DND-41 (cell line): ENCODE measurements at places on chromosomes 4 and X.

GRCh38 chrX:68462653-68463052 is 29.4 kb upstream of the OPHN1 start:
- no peak overlapping the region for H3K4me3 ChIP-seq
- H3K4me1 ChIP-seq = no peaks in the 10 kb centered on the region

- H3K36me3 ChIP-seq = no peaks in the 10 kb centered on the region
- H3K4me1 ChIP-seq = no peaks in the 10 kb centered on the region
- no peak overlapping the region for H3K27ac ChIP-seq
- no peak overlapping the region for H3K4me3 ChIP-seq
- DNase-seq = no peak
Observed at GRCh38 chrX:19331831-19332230, 11.9 kb upstream of the PDHA1 start.

DNA sequence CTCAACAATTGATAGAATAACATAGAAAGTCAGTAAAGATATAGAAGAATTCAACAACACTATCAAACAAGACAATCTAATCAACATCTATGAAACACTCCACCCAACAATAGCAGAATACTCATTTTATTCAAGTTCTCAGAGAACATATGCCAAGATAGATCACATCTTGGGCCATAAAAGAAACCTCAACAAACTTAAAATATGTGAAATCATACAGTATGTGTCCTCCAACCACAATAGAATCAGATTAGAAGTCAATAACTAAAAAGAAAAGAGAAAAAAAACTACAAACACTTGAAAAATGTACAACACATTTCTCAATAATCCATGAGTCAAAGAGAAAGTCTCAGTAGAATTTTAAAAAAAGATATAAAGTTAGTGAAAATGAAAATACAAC is 78.6 kb upstream of the LDB2 start:
- H3K4me1 ChIP-seq = no peaks in the 10 kb centered on the region
- no peak overlapping the region for H3K27ac ChIP-seq
- H3K27me3 ChIP-seq = no peaks in the 10 kb centered on the region
- no peaks in the 10 kb centered on the region for H3K36me3 ChIP-seq

- no peak for DNase-seq
- no peak overlapping the region for H3K27ac ChIP-seq
- no peaks in the 10 kb centered on the region for H3K27me3 ChIP-seq
Observed at GRCh38 chr4:139732991-139733570, 67.5 kb downstream of the MGST2 start.

DNA sequence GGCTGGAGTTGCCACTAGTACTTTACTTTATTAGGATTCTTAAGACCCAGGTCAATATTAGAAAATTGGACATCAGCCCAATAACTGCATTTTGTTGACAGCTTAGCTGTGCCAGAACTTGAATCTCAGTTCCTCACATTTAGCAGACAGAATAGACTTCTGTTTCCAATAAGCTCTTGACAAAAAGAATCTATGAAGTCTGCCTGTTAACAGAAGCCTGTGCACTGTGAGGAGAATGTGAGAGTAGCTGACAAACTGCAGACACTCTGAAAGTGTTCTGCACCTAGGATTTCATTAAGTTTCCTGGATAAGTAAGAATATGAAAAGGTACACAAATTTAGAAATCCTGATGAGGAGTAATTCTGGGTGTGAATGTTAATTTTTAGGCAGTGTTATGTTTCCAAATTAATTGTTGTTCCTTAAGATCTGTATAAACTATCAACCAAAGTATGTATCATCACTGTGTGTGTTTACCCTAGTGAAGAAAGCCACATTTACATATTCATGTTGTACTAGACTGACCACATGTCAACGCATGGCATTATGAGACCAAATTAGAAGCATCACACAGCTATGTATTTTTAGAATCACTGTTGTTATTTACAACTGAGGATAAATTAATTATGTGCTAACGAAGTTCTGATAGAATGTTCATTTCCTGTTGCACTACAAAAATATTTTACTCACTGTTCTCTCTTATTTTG is 756.4 kb upstream of the IGFBP7 start:
- no peaks in the 10 kb centered on the region for H3K27me3 ChIP-seq
- no peak for DNase-seq
- H3K27ac ChIP-seq = no peak overlapping the region
- H3K36me3 ChIP-seq = no peaks in the 10 kb centered on the region
- H3K4me3 ChIP-seq = no peak overlapping the region

- no peaks in the 10 kb centered on the region for H3K36me3 ChIP-seq
- H3K4me1 ChIP-seq = no peaks in the 10 kb centered on the region
- no peak for DNase-seq
- H3K27me3 ChIP-seq = no peaks in the 10 kb centered on the region
- H3K4me3 ChIP-seq = no peak overlapping the region
Observed at GRCh38 chr4:14863418-14864364, 138.6 kb upstream of the CPEB2 start.

DNA sequence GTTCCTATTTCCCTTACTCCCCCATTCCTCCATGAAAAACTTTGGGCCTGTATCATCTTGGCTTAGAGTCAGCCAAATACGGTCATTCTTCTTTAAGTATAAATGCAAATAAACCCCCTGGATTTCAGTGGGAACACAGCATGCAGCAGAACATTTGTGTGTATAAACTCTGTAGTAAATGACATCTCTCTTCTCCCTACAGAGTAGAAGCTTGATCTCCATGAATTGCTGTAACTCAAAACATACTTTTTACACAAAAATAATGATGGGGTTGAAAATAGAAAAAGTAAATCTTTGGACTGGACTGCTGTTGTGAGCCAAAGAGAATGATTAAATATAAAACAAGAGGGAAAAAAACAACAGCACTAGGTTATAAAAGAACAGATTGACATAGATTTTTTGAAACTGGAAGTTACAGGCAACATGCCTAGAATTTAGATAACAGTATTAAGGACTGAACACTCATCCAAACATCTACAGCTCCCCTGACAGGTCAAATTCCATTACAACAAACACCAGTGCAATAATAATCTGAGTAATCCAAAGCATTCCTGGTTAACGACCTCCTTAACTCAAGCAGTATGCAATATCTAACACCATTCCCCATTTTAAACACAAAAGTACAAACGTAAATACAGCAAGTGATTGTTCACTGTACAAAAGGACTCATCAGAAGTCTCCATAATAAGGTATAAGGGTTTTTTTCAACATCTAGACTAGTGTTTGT is 30.7 kb downstream of the TSPAN5 start:
- no peak overlapping the region for H3K27ac ChIP-seq
- DNase-seq = no peak
- no peak overlapping the region for H3K4me3 ChIP-seq
- no peaks in the 10 kb centered on the region for H3K4me1 ChIP-seq
- H3K36me3 ChIP-seq = no peaks in the 10 kb centered on the region

DNA sequence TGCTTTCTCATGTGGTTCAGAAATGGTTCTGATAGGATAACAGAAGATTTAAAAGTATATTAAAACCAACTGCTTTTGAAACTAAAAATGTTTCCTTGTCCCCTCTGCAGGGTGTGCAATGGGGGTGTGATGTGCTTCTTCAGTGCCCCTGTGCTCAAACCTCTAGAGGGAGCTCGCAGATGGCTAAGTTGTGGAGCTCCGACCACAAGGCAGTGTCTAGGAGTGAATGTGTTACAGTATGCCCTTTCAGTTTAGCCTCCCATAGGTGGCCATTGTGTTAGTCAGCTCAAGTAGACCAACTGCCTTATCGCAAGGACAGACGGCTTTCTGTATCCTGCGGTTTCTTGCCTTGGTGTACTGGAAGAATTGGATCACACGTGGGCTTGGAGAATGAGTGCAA is 130.5 kb downstream of the TENT5D start:
- H3K36me3 ChIP-seq = no peaks in the 10 kb centered on the region
- H3K27me3 ChIP-seq = no peaks in the 10 kb centered on the region
- H3K27ac ChIP-seq = no peak overlapping the region
- no peak overlapping the region for H3K4me3 ChIP-seq
- no peak for DNase-seq
- H3K4me1 ChIP-seq = no peaks in the 10 kb centered on the region

GRCh38 chr4:31374256-31374960 is 654.2 kb downstream of the PCDH7 start:
- H3K4me1 ChIP-seq = no peaks in the 10 kb centered on the region
- H3K27me3 ChIP-seq = no peaks in the 10 kb centered on the region
- H3K36me3 ChIP-seq = no peaks in the 10 kb centered on the region
- no peak overlapping the region for H3K27ac ChIP-seq

DNA sequence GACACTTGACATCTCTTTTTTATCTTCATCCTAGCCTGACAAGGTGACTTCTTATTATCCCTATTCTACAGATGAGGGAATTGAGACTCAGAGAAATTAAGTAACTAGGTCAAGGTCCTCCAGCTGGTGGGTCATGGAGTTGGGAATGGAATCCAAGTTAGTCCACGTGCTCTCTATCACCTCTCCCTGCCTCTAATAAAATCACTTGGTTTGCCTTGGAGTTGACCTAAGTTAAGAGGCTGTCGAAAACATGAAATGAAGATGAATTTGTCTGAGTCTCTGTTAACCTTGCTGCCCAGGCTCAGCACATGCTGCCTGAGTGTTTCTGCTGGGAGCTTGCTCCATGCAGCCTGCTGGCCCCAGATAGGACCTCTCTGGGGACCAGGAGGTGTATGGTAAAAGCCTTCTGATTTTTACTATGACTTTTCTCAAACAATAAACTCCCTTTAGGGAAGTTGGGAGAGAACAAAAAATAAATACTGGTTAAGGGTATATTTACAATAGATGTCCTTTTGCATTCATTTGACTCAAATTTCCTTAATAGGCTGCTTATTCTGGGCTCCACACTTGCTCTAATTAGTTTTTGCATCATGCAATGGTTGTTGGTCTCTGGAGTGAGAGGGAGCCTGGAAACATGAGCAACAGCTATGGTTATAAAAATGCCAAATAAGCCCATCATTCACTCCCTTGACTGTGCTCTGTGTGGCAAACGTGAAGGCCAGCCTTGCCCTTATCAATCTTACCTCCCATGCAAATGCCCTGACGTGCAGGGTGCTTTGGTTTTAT is 61.6 kb upstream of the DHX15 start:
- no peak overlapping the region for H3K27ac ChIP-seq
- no peaks in the 10 kb centered on the region for H3K36me3 ChIP-seq
- no peak overlapping the region for H3K4me3 ChIP-seq
- no peaks in the 10 kb centered on the region for H3K4me1 ChIP-seq
- DNase-seq = no peak

GRCh38 chrX:108138814-108139702 is 47.5 kb downstream of the ATG4A start:
- H3K4me1 ChIP-seq = no peaks in the 10 kb centered on the region
- H3K27ac ChIP-seq = no peak overlapping the region

- H3K4me1 ChIP-seq = no peaks in the 10 kb centered on the region
- H3K27ac ChIP-seq = no peak overlapping the region
- no peak for DNase-seq
Observed at GRCh38 chr4:34720571-34720970, 1523.7 kb downstream of the ARAP2 start.

DNA sequence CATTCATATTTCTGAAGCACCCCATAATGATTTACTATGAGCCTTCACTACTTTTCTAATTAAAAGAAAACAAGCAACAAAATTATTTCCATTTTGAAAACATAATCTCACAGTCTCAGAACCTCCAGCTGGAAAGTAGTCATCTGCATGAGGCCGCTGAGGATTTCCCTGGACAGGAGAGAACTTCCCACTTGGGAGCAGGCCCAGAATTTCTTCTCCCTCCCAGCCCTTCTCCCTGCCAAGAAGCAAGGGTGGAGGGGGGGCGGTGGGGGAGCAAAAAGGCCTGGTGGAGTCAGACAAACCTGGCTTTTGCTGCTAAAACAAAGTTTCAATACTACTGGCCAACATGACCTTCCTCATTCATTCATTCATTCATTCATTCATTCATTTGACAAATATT is 167.3 kb downstream of the PJA1 start:
- no peak for DNase-seq
- H3K27me3 ChIP-seq = no peaks in the 10 kb centered on the region
- H3K36me3 ChIP-seq = no peaks in the 10 kb centered on the region
- H3K4me3 ChIP-seq = no peak overlapping the region
- H3K4me1 ChIP-seq = no peaks in the 10 kb centered on the region

- no peak for DNase-seq
- H3K27me3 ChIP-seq = peaks cover 3% of the 10 kb centered on the region
- H3K4me1 ChIP-seq = no peaks in the 10 kb centered on the region
- H3K27ac ChIP-seq = no peak overlapping the region
- H3K36me3 ChIP-seq = no peaks in the 10 kb centered on the region
- H3K4me3 ChIP-seq = no peak overlapping the region
Observed at GRCh38 chr4:189162888-189163287, 777.8 kb upstream of the FRG1 start.

DNA sequence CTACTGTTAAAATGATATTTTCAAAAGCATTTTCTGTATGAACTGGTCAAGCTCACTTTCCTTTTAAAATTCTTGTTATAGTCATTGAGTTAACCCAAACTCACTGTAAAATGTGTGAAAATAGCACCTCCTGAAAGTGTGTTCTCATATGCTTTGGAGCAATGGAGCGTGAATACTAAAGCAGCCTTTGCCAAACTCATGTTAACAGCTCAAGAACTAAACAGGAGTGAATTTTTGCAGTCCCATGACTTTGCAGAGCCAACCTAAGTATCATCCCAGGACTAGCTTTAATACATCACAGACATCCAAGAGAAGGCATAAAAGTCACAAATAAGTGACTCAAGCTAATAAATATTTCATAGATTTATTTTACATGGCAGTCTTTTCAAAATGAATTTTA is 2.3 kb downstream of the AMMECR1 start:
- H3K27me3 ChIP-seq = no peaks in the 10 kb centered on the region
- no peak for DNase-seq
- no peak overlapping the region for H3K27ac ChIP-seq
- no peak overlapping the region for H3K4me3 ChIP-seq
- H3K36me3 ChIP-seq = no peaks in the 10 kb centered on the region
- peaks cover 26% of the 10 kb centered on the region for H3K4me1 ChIP-seq

DNA sequence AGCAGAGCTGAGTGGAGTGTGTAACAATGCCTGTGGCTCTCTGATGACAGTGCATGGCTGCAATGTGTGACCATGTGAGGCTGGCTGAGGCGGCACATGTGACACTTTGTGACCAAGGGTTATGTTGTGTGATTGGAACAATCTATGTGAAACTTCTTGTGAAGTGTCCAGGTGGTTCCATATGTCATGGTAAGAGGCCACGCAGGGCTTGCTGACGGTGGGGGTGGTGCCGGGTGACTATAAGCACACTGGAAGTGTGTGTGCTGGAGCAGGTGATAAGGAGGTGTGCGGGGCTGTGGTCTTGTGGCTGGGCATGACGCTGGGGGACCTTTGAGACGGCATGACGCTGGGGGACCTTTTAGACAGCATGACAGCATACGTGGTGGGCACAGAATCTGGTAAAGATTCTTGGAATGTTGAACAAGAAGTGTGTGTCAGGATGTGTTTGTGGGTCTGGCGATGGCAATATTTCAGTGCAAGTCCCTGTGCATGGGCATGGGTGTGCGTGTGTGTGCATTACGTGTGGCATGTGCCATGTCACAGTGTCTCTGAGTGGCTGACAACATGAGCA is 7.4 kb upstream of the HDAC6 start:
- H3K4me3 ChIP-seq = no peak overlapping the region
- no peak for DNase-seq
- H3K4me1 ChIP-seq = no peaks in the 10 kb centered on the region
- no peaks in the 10 kb centered on the region for H3K36me3 ChIP-seq
- no peak overlapping the region for H3K27ac ChIP-seq
- no peaks in the 10 kb centered on the region for H3K27me3 ChIP-seq
